D341Med (cell line): ENCODE measurements at places on chromosomes 6 and 20.
A peak's percentile ranks its signal among the peaks of the same experiment; 100 is the strongest.

DNA sequence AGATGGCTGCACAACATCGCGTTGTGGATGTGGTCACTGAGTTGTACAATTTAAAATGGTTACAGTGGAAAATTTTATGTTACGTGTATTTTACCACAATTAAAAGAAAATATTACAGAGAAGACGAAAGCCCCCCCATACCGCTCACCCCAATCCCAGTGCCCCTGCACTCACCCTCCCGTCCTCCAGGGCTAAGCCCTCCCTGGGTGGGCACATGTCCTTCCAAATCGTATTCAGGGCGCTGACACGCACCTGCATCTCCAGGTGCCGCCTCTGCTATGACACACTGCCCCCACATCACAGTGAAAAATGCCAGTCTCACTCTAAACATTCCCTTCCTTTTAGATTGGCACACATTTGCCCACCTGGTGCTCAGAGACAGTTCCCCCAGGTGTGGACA is 49.4 kb downstream of the PSMG4 start:
- no peak for DNase-seq

DNA sequence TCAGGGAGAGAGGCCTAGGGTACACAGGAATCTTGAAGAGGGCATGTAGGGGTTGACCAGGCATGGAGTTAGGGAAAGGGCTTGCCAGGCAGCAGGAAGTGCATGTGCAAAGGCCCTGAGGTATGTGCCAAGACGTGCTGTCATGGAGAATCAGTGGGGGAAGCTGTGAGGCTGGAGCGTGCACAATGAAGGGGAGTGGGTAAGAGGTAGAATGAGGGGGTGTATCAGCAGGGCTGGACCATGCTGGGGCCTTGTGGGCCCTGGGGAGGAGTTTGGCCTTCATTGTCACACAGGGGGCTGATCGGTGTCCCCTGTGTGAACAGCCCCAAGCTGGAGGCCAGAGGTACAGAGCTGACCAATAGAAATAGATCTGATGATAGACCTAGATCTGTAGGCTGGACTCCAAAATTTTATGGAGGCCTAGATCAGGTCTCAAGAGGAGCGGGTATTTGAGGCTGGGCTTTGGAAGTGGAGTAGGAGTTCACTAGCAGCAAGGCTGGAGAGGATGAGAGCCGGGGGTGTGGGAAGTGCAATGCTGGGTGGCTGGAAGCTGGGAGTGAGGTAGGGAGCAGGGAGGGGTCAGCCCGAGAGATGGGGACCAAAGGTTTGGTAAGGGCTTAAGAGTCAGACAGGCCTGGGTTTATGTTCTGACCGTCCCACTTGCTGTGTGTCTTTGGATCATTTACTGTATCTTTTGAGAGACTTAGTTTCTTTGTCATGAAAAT is 3.0 kb downstream of the SRC start:
- DNase-seq, result peak; percentile 17

DNA sequence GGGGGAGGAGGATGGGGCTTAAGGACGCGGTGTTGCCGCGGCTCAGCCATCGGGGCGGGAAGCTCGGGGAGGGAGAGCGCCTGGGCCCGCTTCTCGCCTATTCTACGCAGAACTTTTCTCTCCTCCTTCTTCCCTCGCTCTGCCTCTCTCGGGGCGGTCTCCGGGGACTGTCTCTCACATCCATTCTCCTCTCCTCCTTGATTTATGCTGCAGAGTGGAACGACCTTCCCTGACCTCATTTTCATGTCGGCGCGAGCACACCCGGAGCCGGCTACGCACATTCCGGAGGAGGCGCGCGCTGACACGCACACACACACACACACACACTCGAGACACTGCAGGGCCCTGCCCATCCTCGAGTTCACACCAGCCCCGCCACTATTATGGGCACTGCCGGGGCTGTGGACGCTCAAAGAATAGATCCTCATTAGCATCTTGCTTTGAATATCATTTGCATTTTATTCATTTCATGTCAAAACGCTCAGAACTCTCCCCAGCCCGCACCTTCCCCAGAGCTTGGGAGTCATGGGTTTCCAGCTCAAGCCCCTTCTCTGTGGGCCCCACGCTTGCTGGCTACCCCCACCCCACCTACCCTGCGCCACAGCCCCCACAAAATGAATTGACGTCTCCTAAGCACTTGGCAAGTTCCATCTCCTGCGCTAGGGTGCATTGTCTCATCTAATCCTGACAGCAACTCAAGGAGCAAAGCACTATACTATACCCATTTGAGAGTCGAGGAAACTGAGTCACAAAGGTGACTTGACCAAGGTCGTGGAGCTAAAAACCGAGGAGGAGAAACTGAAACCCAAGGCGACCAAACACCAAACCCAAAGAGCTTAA is 36.8 kb downstream of the NCR2 start:
- no peak for DNase-seq

DNA sequence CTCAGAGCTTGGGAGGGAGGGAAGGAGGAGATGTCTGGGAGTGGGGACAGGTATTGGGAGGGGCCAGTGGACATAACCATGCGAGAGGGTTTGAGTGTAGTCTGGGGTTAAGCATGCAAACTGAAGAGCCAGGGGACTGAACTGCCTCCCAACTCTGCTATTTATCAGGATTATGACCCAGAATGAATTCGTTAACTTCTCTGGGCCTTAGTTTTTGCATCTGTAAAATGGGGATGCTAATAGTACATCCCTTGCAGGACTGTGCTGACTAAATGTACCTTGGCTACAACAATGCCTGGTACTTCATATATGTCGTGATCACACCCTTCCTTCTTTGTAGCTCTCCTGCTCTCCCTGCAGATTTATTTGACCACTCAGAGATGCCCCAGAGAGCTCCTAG is 83.6 kb downstream of the MDGA1 start:
- DNase-seq, result no peak

- no peak for DNase-seq
Observed at GRCh38 chr6:166343150-166343487, 774 bp upstream of the SFT2D1 start.

- no peak for DNase-seq
Observed at GRCh38 chr6:5761370-5761769, 245.4 kb downstream of the NRN1 start.

GRCh38 chr20:62642666-62643520 is 590 bp downstream of the SLCO4A1 start:
- peak; percentile 74 for DNase-seq

GRCh38 chr6:52125572-52125971 is 38.2 kb upstream of the PKHD1 start:
- DNase-seq, result no peak

- DNase-seq, result peak; percentile 19
Observed at GRCh38 chr6:135451617-135452190, 45.8 kb downstream of the AHI1 start.

DNA sequence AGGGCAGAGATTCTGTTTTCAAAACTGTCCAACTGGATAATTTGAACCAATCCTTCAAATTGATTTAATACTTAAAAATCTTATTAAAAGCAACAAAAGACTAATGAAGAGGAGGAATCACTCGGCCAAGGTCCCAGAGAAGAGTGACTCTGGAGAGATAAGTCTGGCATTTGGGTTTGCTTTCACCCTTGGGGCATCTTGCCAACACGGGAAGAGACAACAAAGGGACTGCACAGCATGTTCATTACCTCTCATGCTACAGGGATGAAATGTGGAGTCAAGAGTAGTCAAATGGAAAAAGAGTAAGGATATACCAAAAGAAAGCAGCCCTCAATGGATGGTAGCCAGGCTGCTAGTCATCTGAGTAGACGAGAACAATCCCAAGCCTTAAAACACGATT is 68.2 kb downstream of the KHDRBS2 start:
- DNase-seq, result no peak

DNA sequence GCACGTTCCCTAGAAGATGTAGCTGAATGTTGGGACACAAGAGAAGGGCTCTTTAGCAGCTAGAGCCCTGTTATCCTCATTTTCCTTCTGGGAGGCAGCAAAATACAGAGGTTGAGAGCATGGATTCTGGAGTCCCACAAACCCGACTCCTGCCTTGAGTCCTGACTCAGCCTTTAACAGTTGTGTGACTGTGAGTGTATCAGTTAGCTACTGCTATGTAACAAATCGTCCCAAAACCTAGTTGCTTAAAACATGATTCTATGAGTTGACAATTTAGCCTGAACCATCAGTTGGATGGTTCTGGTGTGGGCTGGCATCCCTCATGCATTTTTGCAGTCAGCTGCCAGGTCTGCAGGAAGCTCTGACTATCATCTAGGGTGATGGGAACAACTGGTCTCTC is 54.6 kb downstream of the RBM38 start:
- DNase-seq, result no peak

GRCh38 chr6:92111386-92111785 is 1308.0 kb downstream of the EPHA7 start:
- no peak for DNase-seq

GRCh38 chr6:11209906-11210305 is 22.6 kb downstream of the NEDD9 start:
- no peak for DNase-seq

- DNase-seq, result peak; percentile 81
Observed at GRCh38 chr6:31791324-31792089, 4.0 kb downstream of the VARS1 start.

DNA sequence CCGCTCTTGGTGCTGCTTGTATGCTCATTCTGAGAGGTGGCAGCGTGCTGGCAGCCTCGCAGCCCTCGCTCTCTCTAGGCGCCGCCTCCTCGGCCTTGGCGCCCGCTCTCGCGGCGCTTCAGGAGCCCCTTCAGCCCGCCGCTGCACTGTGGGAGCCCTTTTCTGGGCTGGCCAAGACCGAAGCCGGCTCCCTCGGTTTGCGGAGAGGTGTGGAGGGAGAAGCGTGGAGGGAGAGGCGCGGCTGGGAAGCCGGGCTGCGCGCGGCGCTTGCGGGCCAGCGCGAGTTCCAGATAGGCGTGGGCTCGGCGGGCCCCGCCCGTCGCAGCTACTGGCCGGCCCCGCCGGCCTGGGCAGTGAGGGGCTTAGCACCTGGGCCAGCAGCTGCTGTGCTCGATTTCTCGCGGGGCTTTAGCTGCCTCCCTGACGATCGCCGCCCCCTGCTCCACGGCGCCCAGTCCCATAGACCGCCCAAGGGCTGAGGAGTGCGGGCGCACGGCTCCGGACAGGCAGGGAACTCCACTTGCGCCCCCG is 19.5 kb upstream of the FAM8A1 start:
- no peak for DNase-seq

GRCh38 chr6:105507811-105508210 is 104.9 kb upstream of the PREP start:
- no peak for DNase-seq

- DNase-seq, result no peak
Observed at GRCh38 chr6:38354037-38354381, 285.7 kb downstream of the BTBD9 start.

DNA sequence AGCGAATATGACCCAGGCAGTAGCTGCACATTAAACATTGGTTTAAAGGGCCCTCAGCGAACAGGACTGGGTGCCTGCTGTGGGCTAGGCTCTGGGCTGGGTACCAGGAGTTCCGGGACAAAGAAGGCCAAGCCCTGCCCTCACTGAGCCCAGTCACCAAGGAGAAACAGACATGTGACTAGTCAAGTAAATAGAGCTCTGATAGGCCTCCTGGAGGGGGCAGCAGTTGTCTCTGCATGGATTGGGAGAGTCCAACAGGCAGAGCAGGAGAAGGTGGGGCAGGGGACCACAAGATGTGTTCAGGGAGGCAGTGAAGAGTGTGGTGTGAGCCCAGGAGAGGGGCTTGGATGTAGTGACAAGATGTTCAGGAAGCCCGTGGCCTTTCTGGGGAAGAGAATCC is 3.1 kb downstream of the HM13 start:
- DNase-seq, result peak; percentile 71

DNA sequence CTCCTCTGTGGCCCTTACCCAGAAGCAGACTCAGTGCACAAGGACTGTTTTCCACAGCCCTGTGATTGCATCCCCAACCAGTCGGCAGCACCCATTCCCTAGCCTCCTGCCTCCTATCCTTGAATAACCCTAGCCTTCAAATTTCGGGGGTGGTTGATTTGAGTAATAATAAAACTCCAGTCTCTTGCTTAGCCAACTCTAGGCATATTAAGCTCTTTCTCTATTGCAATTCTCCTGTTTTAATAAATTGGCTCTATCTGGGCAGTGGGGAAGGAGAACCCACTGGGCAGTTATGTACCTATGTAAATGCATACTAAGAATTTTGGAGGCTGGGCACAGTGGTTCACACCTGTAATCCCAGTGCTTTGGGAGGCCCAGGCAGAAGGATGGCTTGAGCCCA is 70.6 kb upstream of the ZMYND8 start:
- DNase-seq, result no peak

- DNase-seq, result no peak
Observed at GRCh38 chr20:50491168-50491567, 19.0 kb upstream of the PTPN1 start.

DNA sequence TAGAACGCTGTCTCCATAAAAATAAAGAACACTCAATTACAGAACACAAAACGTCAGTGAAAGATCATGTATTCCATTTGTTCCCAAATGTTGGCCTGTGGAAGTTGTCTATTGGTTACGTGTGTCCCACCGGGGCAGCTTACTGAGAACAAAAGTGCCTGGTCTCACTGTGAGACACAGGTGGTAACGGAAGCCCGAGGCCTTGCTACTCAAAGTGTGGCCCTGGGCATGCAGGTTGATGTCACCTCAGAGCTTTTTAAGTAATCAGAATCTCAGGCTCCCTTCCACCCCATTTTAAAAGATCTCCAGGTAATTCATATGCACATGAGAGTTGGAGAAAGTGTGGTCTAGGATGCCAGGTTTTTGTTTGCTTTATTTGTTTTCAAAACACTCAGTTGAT is 422.5 kb upstream of the OPRM1 start:
- no peak for DNase-seq

DNA sequence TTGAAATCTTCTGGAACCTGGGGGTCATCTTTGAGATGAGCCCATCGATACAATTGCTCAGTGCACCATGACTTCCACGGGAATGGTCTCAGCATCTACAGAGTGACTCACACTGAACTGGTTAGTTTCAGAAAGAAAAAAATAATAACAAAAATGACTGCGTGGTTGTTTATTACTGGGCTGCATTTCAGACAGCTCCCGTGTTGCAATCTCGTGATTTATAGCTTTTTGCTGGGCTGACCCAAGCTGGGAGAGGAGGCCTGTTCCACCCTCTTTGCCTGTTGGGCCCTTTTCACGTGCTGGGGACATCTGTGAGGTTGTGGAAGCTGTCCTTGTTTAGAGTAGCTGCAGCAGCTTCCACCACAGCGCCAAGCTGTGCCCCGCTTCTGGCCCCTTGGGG is 225.5 kb downstream of the BMP7 start:
- DNase-seq, result no peak

DNA sequence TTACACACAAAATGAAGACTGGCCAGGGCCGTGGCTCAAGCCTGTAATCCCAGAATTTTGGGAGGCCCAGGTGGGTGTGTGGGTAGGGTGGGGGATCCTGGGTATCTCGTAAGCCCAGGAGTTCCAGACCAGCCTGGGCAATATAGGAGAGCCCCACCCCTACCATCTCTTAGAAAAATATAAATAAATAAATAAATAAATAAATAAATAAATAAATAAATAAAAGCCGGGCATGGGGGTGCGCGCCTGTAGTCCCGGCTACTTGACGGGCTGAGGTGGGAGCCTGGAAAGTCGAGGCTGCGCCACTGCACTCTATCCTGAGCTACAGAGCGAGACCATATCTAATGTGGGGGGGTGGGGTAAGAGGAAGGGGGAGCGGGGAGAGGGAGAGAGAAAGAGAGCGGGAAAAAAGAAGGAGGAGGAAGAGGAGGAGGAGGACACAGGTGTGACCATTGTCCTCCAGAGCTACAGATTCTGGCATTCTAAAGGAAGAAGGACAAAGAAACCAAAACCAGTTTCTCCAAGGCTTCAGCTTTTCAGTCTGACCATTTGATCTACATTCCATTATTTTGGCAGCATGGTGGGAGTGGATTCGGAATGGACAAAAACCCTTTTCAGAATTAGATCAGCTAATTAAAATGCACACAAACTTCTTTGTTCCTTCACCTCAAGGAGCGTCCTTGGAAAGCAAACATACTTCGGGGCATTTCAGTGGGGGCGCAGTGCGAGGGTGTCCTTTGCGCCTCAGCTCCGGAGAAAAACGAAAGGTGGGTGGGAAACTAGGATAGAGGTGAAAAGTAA is 577 bp upstream of the C6orf141 start:
- DNase-seq, result no peak
